RCC 7860 (cell line): ENCODE measurements at places on chromosomes 1 and 21.

DNA sequence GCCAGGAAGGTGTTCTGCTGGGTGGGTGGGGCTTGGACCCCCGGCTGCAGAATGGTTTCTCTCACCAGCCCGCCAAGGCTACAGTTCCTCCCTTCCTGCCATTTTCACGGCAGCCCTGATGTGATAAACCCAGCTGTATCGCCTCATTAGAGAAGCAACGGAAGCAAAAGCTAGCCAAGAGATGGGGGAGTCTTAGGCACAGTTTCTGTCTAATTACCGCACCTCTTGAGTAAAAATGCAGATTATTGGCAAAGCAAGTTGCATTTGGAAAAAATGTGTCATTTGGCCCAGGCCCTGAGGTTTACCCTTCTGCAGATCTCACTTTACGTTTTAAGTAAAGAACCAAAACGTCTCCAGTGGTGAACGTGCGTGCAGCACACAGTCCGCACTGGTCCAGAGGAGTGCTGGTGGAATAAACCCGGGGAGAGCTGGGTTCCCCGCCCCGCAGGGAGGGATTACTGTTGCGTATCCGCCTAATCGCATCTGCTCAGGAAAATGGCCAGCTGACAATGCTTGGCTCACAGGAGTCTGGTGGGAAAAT is 109.9 kb downstream of the GALNT2 start:
- no peak for DNase-seq

DNA sequence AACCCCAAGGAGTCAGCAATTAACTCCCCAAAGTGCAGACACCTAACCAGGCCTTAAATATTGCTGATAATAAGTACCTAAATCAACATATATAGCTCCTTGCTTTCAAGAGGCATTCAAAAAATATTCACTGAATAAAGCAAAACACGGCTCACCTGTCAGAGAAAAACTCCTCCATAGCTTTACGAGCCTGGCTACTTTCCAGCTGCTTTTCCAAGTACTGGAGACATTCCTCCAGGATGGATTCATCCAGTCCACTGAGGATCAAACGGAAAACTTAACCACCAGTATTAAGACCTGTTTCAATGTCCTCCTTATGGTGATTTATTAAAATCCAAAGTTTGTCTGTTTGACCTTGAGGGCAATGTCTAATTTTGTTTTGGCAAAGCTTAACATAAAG is 44.6 kb downstream of the UBR4 start:
- DNase-seq: no peak

DNA sequence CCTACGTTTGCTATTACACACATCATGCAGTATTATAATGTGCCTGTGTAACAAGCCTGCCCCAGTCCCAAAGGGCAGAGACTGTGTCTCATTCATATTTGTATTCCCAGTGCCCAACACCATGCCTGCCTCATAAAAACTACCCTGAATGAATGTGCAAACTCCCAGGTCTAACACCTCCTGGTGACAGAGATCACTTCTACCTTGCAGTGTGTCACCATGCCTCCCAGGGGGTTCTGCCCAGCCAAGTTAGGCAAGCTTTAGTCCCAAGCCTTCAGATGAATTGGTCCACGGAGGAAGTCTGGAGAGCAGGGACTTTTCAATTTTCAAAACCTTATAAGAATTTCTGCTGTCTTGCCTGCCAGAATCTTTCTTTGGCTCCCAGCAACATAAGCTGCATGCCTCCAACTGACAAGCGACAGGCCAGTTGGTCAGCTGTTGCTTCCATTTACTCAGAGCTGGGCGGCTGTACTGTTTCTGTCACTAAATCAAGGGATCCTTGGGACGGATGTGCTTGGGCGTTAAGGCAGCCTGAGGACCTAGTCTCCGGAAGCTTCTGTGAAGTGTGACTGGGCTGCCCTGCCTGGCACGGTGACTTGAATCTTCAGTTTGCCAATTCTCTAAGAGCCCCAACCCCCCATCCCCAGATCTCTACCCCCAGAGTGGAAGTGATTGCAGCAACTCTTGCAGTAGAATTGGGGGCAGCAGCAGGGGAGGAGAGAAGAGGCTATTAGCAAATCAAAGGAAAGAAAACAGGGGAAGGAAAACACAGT is 1.2 kb downstream of the RXRG start:
- DNase-seq: no peak

- DNase-seq: no peak
These were observed 1030.1 kb downstream of the ADGRL2 start for GRCh38 chr1:82830690-82831380.

- no peak for DNase-seq
These were observed 62.7 kb downstream of the SDC3 start for GRCh38 chr1:30845904-30846290.

DNA sequence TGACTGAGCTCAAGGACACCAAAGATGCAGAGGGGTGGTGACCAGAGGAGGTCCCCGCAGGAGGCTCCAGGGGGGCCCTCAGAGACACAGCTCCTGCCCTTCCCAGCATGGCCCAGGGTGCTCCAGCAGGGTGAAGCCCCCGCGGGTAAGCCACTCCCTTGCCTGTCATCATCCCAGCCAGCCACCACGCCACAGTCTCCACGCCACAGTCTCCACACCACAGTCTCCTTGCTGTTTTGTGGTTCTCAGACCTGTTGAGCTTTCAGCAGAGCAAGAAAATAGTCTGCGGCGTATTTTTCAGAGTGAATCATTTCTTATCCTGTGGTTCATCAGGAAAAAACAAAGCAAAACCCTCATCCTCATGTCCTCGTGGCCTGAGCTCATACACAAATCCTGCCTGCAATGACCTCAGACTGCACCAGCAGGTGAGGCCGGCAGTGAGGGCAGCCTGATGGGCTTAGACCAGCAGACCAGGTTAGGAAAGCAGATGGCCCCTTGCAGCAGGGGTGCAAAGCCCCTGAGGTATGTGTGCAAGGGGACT is 25.7 kb upstream of the ABCG1 start:
- DNase-seq: no peak

GRCh38 chr1:39387452-39387851 is 104.0 kb upstream of the BMP8A start:
- peak; percentile 86 for DNase-seq

- no peak for DNase-seq
These were observed 604 bp upstream of the TMEM79 start for GRCh38 chr1:156283521-156283920.

- DNase-seq: no peak
These were observed at the start of gene CD101 for GRCh38 chr1:117001254-117001927. CD101 (plus strand) TSS chr1:117001760; CDS start chr1:117001818, 58 bp downstream.

DNA sequence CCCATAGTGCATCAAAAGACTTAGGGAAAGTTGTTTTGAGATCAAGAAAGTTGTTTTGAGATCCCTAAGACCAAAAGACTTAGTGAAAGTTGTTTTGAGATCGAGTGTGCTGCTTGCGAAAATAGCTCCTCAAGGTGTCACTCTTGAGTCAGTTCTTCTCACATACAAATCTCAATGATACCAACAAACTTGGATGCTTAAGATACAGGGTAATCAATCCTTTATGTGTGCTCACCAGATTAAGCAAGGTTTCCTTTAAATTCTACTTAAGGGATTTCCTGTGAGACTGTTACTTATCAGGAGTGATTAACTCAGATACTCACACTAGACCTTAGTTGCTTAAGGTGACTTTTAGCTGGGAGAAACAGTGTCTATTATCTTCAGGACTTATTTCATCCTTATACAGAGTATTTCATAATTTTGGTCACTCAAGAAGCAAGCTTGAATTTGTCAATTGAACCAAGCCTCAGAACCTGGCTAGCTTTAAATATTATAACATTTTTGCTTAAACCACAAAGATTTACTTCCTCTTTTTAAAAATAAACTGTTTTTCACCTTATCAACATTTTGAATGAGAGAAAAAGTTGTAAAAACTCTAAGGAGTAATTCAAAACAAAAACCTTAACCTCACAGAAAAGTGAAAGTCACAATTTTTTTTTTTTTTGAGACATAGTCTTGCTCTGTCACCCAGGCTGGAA is 8.0 kb upstream of the RLF start:
- DNase-seq: peak; percentile 34

DNA sequence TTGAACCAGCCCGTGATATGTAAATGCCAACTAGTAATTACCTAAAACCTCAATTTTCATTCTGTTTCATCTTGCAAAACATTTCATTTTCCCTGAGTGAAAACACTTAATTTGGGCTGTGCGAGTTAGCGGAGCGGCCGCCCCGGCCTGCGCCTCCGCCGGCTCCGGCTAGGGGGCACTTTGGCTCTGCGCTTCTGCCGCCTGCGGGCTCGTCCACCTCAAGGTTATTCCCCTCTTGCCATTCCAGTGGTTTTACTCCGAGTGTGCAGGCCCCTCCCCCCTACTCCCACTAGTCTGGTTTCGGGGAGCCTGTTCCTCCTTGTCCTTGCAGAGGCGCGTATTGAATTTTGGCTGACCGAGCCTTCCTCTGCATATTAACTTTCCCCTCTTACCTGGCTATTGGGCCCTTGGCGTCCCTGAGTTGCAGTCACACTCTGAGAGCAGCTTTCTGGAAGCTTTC is 55.6 kb downstream of the PEX14 start:
- DNase-seq: peak; percentile 76

DNA sequence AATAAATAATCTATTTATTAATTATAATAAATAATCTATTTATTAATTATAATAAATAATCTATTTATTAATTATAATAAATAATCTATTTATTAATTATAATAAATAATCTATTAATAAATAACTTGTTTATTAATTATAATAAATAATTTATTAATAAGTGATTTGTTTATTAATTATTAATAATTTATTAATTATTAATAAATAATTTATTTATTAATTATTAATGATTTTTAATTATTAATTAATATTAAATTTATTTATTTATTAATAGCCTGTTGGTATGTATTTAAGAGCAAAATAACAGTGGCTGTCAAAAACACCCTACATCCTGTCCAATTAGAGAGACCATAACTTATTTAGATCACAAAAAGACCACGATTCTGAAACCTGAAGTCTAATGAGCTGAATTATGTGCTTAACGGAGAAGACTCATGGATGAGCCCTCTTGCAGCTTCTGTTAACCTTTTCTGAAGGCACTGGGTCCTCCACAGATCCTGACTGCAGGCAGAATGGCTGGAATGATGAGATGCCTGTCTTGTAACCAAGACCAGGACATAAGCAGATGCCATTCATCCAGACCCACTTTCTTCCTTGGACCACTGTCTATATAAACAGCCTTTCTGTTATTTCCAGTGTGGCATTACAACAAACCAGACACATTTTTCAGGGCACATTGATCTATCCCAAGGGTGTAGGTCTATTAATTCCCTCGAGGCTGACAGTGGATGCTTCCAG is 134.2 kb downstream of the SETD4 start:
- DNase-seq: no peak
